ENCODE measurements at places on chromosomes 2 and 18.

DNA sequence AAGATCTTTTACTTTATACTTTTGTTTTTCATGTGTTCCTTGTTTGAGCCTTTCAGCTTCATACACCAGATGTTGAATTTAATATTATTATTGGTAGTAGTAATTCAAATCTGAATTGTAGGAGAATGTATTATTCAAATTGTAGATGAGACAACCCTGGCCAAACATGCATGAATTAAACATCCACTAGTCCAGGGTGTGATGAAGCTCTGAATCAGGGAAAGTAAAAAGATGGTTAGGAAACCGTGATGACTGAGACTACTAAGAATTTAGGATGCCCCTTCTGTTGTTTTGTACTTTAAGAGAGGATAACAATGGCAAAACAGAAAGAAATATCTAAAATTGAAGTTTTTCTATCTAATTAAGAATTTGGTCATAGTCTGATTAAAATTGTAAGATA, 227.8 kb upstream of the CDH2 start:
- DNase-seq, result no peak

GRCh38 chr2:168246483-168247340, 683 bp downstream of the STK39 start:
- DNase-seq, result peak; percentile 50

- no peak for DNase-seq
Measured at GRCh38 chr18:22172594-22173049, 3.2 kb downstream of the GATA6 start.

- no peak for DNase-seq
Measured at GRCh38 chr2:144362401-144362800, 157.5 kb downstream of the ZEB2 start.

- no peak for DNase-seq
Measured at GRCh38 chr2:28600181-28600580, 104.3 kb downstream of the PLB1 start.

DNA sequence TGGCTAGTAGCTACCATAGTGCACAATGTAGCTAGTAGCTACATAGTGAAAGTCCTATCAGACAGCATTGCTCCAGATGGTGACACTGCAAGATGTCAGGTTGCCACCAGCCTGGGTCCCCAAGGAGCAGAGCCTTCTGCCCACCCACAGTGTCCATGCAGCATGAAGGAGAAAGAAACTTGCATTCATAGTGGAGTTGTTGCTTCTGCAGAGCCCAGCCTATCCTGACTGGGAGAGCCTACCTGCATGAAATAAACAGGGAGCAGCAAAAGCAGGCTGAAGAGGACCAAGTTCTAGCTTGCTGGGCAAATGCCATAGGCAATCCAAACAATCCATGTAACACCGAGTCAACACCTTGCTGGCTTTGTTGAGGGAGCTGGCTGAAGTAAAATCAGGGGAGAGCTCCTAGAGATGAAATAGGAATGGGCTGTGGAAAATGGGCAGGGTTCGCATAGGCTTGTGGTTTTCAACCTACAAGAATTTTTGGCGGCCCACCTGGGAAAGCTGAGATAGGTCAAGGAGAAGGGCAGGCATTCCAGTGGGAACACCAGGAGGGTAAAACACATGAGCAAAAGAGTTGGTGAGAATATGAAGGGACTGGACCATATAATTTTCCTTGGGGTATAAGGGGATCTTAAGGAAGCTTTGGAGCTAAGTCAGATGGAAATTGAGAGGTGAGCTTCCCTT, 195.8 kb downstream of the CYP26B1 start:
- peak; percentile 2 for DNase-seq

GRCh38 chr2:103139628-103140268, 377.9 kb downstream of the TMEM182 start:
- no peak for DNase-seq

DNA sequence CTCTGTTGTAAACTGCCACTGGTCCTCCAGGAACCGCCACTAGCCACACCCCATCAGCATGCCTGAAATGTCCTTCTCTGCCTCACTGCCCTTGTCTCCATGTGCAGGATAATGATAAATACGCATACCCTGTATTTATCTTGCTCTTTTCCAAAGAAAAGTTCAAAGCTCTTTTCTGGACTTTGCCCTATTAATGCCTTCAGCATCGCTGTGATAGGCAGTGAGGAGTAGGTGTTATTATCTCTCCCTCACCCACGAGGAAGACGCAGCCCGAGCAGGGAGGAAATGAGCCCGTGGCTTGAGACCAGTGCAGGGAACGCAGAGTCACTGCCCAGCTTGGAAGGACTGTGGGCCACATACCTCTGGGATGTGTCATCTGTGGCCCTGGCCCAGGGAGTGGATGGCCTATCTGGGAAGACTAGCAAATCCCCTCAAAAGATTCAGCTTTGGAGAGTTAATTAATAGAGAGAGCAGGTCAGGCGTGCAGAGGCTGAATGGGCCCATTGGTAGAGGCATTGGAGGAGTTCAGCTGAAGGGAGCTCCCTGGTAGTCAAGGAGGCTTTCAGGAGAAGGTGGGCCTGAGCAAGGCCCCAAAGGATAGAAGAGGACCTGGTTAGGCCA, 39.5 kb upstream of the MCFD2 start:
- no peak for DNase-seq

DNA sequence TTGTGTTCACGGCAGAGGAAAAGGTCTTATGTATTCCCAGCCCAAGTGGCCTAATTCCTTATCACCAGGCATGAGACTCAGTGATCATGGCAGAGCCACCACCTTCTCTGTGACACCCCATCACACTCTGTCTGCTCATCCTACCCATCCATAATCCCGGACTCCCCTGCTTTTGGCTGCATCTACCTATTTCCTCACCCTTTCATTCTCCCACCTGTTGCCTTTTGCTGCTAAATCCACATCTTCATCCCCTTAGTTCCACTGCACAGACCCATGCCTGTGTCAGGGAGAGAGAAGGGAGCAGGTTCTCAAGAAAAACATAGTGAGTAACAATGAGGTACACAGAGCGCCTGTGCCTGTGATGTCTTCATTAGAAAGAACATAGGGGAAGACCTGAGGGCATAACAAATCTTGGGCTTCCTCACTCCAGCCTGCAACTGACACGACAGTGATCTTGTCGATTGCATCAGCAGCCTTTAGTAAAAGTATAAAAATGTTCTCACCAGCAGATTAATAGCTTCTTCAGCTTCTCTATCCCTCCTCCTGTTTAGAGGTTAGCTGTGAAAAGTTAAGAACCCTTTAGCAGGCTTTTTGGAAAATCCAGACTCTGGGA, 246.5 kb upstream of the SPRED2 start:
- no peak for DNase-seq

DNA sequence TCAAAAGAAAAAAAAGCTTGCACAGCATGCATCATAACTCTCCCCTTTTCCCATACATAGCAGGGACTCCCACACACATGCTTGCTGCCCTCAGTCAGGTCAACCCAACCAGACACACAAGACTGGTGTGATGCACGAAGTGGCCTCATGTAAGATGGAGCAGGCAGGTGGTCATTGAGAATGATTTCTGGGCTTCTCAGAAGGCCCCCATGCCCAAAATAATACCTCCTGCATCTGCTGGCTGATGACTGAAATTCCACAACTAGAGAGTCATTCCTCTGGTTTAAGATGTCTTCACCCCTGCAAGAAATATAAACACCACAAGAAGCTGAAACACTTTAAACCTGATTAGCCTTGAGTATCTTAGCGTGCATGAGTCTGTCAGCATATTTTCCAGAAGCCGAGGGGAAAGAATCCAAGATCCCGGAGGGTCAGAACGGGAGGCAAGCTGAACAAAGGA, 131.1 kb downstream of the AFF3 start:
- no peak for DNase-seq

DNA sequence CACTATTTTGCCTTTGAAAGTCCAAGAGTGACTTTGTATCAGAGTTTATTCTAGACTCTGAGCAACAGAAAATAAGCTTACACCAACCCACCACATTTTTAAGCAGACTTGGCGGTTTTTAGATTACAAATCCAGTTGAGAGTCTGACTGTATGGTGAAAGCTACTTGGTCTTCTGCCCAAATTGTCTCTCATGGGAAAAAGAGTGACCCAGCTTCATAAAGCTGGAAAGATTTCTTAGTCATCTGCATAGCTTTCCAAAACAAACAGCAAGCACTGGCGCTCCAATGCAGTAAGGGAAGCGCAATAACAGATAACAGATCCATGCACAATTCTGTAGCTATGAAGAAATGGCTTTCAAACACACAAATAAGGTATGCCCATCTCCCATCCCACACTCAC, 7.1 kb downstream of the DSG1 start:
- DNase-seq, result no peak

GRCh38 chr2:170869036-170869435, 52.3 kb downstream of the GAD1 start:
- DNase-seq, result no peak

- DNase-seq, result peak; percentile 29
Measured at GRCh38 chr2:27408601-27409320, 630 bp downstream of the PPM1G start.

DNA sequence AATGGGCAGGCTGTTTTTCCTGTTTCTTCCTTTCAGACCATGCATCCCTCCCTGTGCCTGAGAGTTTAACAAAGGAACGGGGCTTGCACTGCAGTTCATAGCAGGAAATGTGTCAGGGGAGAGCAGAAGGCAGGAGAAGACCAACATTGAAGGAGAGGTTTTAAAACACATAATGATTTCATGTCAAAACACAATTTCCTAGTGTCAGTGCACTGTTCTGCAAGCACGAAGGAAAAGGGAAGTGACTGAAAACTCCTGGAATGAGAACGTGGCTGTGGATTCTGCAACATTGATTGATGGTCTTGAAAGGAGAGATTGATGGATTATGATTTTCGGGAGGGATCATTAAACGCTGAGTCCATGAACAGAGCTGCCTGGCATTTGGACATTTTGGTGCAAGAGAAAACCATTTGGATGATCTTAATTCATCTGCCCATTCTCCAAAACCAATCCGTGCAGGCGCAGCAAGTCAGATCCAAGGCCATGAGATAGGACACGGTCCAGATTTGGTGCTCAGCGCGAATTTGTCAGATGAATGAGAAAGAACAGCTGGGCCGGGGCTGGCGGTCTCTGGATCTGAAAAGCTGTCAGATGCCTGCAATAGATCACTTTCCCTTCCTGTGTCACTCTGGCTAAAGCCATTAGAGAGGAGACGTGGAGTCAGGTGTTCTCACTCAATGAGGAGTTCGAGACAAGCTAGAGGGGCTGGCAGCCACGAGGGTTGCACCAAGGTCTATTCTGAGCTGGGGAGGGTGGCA, 38.4 kb downstream of the C1QL2 start:
- no peak for DNase-seq

DNA sequence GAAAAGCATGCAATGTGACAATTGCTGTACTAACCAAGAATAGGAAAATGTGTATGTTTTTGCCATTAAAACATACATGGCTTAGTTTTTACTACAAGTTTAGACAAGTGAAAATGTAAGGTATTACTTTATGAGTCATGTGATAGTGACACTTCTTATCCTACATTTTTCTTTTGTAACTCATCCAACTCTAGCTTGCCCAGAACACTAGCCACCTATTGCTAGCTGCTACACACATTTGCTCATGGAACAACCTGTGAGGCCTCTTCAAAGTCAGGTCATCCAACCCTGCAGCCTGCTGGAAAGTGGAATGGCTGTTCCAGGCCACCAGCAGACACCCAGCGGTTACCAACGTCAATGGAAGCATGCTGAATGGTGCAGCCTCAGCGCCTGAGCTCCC, 1043.9 kb downstream of the TMEM182 start:
- DNase-seq, result no peak

GRCh38 chr2:22890132-22890531, 494.8 kb upstream of the KLHL29 start:
- no peak for DNase-seq

DNA sequence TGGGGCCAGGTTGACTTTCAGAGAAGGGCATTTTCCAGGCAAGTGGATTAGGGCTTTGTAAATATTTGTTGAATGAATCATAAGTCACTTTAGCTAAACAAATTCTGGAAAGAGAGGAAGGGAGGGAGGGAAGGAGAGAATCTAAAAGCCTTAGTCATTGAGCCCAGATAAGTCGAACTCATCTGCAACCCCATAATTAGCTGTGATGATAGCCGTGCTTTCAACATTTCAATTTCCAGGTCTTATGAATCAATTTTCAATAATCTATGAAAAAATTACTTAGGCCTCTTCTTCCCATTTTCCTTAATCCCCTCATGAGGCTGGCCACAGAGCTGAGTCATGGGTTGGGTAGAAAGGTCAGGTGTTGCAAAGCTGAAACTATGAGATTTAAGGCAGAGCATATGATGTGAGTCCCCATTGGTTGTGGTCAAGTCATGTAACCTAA, 111.9 kb upstream of the MAPRE2 start:
- DNase-seq, result no peak

- no peak for DNase-seq
Measured at GRCh38 chr2:203722411-203722810, 16.0 kb downstream of the CD28 start.

GRCh38 chr2:17894556-17894955, 16.1 kb downstream of the KCNS3 start:
- DNase-seq, result no peak

DNA sequence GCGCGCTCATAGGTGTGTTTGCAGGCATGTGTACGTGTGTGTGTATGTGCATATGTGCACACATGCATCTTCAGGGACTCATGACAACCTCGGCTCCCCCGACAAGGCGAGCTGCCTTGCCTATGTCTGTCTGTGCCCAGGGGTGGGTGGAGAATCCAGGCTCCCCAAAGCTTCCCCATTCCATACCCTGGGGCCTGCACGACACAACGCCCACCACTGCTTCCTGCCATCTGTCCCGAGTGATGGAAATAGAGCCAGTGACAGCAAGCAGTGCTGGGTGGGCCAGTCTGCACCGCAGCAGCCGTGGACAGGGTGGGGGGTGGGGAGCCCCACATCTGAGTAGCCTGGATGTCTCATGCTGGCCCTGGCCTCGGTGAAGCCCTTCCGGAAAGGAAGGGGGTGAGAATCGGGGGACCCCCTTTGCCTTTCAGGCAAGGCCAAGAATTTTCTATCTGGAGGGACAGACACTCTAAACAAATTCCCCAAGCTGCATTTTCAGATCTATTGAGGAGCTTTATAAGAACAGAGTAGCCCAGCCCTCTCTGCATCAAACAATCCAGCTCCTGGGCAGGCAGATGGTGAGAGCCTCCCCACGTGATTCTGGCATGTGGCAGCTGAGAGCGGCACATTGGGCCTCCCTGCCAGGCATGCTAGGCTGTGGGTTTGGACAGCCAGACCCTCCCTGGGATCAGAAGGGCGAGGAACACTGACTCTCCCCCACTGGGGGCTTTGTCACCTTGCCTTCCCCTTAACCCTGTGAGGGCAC, 4.9 kb downstream of the KCNIP3 start:
- DNase-seq, result no peak

DNA sequence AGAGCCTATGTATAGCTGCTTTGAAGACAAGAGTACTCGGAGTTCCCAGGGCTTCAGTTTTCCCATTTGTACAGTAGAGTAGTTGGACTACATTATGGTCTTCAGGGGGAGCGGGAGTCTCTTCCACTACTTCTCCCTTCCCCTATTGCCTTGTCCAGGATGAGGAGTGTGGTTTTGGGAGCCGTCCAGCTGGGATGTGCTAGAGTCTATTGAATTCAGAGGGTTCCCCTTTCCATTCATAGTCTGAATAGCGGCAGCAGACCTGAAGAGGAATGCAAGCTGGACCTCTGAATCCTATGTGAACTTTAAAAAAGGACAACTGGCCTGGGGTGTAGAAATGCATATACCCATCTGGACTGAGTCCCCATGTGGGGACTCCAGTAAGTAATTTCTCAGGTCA, 43.5 kb upstream of the EPG5 start:
- DNase-seq, result no peak

Data from HEK293T (cell line).